ENCODE measurements at places on chromosomes 4 and X.

DNA sequence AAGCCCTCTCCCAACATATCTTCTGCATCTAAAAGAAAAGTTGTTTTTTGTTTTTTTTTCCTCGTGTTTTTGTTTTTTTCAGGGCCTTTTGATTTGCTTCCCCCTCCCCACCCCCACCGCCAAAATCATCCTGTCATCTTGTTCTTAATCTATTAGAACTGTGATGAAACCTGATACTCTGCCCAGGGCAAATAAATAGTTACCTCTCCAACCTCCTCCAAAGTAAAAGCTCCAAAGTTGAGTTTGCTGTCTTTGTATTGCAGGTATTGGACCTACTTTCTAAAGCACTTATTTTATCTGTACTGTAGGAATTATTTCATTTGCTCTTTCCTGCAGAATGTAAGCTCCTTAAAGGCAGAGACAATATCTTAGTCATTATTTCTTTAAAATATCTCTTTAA, 172.9 kb downstream of the SOWAHB start:
- DNase-seq: no peak

- DNase-seq: peak; percentile 78
Measured at GRCh38 chr4:158805635-158806471, 37.0 kb downstream of the FNIP2 start.

- peak; percentile 35 for DNase-seq
Measured at GRCh38 chrX:107672955-107673378, 44.7 kb downstream of the PRPS1 start.

DNA sequence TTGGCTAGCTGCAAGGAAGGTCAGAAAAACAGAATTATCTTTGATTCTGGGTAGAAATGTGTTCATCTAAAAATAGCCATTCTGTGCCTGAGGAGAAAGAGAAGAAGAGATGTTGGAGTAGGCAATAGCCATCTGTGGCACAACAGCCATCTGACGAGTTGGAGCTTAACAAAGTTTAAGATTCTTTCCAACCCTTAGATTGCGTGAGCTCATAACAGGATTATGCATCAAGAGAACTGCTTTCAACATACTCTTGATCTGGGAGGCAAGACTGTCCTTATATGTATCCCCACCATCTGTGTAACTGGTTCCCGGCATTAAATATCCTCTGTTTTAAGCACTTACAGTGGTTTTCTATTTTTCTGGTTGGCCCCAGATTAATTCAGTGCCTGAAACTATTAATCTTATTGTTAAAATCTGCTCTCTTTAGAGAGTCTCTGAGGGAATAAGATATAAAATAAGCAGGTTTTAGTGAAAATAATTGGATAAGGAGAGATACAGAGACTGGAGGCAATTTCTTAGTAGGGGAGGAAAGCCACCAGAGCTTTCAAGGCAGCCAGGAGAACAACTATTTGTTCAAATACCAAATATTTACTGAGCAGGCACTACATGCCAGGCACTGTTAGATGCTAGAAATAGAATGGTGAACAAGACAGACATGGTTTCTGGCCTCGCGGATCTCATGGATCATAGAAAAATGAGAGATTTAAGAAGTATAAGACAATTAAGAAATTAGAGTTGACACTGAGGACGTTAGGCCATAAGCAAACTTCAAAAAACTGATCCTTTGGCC, 398.0 kb downstream of the SMARCA1 start:
- DNase-seq: no peak

GRCh38 chr4:43782391-43782790, 666.2 kb downstream of the KCTD8 start:
- DNase-seq: peak; percentile 9

GRCh38 chrX:134669378-134670098, 11.3 kb upstream of the PLAC1 start:
- DNase-seq: no peak

DNA sequence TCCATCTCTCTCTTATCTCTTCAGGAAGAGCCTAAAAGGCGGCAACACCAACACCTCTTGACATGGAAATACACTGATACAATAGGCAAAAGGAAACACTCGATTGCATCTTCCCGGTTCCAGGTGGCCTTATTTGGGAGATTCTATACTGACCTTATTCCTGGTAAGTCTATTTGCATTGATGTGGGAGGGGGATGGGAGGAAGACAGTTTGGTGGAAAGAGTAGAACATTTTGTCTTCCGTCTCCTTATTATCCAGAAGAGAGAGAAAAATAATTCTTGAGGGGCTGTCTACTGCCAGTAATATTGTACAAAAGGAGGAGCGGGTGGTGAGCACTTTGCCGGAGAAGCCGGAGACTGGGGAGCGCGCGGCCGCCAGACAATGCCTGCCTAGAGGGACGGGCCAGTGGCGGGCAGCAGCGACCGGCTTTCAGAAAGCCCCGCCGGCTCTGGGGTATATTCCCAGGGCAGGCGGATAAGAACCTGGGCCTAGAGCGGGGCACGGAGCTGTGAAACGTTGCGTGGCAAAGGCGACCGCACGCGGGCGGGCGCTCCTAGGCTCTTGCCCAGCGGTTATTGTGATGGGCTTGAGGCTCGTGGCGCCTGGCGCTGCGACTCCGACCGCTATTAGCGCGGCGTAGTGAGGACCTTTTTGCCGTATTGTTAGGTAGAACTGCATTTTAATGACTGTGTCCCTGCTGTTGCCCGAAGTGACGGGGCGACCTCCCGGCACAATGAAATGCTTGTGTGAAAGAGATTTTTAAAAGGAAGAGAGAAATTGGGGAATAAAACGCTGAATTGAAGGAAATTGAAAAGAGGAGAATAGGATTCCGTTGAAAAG, 518 bp downstream of the PRDM8 start:
- peak; percentile 30 for DNase-seq

GRCh38 chr4:21954916-21955315, 6.3 kb upstream of the KCNIP4 start:
- peak; percentile 9 for DNase-seq

- no peak for DNase-seq
Measured at GRCh38 chr4:53937327-53937726, 127.1 kb downstream of the CHIC2 start.

- DNase-seq: peak; percentile 33
Measured at GRCh38 chrX:17053502-17053901, 107.0 kb downstream of the REPS2 start.

GRCh38 chr4:22978656-22979055, 285.9 kb downstream of the GBA3 start:
- DNase-seq: no peak

DNA sequence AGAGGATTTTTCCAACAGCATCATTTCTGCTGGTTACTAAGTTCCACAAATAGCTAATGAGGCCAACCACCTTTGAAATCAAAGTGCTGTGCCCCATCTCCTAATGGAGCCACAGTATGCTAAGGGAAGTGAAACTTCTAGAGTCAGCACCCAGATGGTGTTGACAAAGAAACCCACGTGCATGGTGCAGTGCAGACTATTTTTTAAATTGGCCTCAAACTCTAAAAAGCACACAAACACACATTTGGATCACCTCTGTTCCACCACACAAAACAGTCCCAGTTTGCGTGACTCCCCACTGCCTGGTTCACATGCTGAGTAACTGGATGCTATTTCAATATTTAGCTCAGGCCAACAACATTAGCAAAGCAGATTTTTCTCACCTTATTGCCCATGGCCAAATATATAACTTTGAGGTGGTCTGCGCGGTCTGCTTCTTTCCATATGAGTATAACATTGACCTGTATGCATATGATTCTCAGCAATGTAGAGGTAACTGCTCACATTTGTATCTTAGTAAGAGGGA, 69.9 kb downstream of the AMELX start:
- no peak for DNase-seq
